ENCODE measurements at places on chromosomes 12 and 14. TPM values are rescaled to one million over a fixed set of nuclear protein-coding genes. Genes with fewer than 3 reads are reported as not detected.

The PSMC6 gene
- total RNA-seq, result 134 TPM

The PRKD1 gene
- 23.1 TPM for total RNA-seq

The LRRC10 gene
- not detected for total RNA-seq

The SERPINA3 gene
- 1.2 TPM for total RNA-seq

DNA sequence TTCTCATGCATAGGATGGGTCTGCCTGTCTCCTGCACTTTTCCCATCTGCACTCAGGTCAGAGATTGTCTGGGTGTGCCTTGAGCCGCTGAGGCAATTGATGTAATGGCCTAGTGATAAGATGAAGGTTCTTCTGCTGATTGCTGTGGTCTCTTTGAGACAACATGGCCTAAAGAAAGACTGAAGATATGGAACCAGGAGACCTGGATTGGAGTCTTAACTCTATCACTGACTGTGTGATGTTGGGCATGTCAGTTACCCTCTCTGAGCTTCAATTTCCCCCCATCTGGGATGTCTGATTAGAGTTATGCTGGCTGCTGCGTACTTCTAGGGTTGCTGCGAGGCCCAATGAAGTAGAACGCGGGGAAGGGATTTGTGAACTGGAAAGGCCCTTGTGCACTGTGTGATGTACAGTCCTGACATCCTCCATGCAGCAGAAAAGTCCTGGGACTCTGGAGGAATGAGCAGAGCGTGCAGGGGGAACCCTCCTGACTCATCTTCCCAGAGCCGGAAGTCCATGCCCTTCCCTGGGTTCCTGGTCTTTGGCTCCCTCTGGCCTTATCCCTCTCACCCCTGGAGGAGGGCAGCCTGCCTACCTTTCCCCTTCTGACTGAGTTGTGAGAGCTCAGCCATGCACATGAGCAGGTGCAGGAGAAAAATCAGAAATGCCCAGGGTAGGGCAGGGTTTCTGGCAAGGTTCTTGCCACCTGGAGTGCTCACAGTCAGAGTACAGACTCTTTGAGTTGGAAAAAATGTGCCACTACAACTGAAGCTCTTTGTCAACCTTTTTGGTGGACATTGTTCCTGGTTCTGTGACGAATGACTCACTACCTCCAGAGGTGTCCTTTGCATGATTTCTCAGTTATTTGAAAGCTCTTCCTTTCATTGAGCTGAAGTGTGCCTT is 21.1 kb downstream of the PLEKHD1 start:
- no peak for DNase-seq

DNA sequence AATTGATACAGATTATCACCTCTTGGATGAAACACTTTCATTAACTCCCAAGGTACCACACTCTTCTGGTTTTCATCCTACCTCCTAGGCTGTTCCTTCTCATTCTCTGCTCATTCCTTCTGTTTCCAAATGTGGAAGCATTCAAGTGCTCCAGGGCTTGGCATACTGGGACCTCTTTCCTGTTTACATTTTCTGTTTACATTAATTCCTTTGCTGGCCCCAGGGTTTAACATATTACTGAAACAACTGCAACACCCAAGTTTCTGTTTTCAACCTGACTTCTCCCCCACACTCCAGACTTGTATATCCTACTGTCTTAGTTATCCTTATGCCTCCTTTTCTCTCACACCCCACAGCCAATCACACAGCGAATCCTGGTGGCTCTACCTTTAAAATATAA is 386.3 kb upstream of the GARIN6 start:
- DNase-seq, result no peak

DNA sequence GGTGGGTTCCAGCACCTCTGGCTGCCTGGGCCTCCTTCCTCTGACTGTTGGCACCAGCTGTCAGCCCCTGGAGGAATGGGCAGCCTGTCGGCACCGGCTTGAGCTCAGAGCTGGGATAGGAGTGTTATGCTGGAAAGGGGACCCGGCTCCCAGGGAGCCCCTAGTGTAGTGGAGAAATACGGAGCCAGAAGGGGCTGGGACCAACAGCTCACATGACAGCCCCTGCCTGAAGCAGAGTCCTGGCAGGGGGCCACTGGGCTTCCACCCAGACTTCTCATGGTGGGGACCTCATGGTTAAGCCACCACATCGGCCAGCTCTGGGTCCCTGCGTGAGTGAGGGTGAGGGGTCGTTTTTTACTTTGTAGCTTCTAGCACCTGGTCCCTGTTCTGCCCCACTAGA is 174.5 kb downstream of the TSPAN9 start:
- DNase-seq, result no peak

GRCh38 chr12:1913377-1914113 is 4.9 kb downstream of the CACNA2D4 start:
- no peak for DNase-seq

DNA sequence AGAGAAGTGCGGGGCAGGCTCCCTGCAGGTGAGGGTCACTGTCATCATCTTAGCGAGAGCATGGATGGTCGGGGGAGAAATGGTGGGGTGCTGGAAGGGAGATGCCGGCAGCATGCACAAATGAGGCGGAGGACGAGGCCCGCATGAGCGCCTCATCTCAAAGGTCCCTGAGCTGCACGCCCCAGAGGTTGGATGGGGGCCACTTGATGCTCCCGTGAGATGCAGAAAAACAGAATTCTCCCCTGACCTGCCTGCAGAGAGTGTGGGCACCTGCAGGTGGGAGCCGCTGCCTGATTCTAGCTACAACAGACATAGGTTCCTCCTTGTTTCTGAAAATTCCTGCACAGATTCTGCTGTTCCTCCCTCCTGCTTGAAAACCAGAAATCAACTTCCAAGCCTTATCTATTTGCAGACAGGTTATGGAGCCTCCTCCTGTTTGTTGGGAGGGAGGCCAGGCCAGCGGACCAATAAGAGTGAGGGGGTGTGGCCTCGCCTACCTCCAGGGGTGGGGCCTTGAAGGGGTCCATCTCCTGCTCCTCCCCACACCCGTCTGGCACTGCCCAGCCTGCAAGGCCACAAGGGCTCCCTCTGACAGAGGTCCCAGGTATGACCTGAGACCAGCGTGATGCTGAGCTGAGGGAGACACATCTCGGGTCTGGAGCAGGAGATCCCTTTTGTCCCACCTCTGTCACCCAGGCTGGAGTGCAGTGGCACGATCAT is 67.2 kb downstream of the KDM2B start:
- DNase-seq, result no peak

DNA sequence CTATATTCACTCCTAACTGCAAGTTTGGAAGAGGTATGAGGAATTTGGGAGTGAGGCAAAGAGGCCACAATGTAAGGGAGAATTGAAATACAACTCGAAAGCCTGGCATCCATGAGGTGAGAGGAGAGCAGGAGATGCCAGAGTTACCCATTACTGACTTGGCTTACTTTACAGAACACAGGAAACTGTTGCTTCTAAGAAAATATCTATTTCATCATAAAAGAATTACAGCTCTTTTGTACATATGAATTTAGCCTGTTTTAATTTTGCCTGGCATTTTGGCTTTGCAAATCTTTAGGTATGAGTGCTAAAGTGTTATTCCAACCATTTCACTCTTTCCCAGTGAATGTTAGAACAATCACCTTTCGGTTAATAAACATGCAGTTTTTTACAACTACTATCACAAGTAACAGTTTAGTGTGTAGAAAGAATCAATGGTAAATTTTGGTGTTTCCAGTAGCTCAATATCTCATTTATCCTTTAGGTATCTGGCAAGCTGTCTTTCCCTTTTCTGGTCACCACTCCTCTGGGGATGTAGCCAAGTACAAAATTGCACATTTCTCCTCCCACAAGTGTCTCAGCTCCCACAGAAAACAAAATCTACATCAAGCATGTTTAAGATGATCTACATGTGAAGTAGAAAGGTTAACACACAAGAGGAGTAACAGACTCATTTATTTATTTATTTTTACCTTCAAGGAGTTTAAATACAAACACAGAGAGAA is 196.6 kb upstream of the DCN start:
- DNase-seq, result no peak

- DNase-seq, result no peak
Measured at GRCh38 chr12:80966001-80966400, 28.3 kb upstream of the LIN7A start.

GRCh38 chr12:11510671-11511070 is 115.3 kb upstream of the PRB2 start:
- DNase-seq, result no peak

All from LHCN-M2 (cell line).